Stimulated activated CD4-positive, alpha-beta T cell treated with anti-CD3 and anti-CD28 coated beads, TNF-alpha, amount 100 ng/mL, for 24 hours (primary cell): ENCODE measurements at places on chromosomes 2 and 18.

DNA sequence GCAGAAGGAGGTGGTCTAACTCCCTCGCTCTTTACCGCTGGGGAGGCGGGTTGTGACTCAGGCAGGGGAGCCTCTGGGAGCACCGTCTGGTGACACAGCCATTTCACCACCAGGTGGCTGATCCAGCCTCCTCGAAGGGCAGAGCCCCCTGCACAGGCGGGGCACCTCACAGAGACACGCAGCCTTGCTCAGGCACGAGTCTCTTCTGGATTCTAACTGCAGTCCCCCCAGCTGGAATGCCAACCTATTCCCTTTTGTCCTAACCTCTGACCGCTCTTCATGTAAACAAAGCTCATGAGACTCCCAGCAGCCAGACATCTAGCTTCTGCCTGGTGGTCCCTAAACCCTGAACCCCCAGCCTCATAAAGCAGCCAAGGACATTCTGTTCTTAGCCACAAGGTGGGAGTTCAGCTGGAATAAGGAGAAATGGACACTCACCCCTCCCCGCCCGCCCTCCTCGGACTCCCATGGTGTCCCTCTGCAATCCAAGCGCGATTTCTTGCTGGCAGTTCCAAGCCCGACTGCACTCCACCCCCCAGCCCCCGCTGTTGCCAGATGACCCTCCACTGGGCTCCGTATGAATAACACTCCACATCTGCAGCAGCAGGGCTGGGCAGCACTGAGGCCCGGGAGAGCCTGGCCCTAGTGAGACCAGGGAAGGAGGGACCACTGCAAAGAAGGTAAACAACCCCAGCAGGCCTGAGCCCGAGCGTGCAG lies 84.3 kb downstream of the TNS1 start:
- no peak for DNase-seq

DNA sequence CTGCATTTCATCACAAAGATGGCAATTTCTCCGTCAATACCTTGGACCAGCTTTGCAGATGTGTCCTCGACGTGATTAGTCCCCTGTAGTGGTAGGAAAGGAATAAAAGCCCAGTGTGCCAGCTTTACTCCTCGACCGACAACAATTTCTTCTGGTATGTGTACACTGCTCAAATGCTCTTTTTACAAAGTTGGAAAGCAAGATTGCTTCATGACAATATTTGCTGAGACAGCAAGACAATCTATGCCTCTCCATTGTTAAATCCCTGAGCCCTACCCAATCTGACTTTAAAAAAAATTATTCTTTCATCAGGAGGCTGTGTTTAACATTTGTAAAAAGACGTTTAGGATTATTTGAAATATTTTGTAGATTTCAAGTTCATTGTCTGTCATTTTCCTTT lies 27.6 kb upstream of the ZEB2 start:
- DNase-seq: no peak

- DNase-seq: no peak
Observed at GRCh38 chr2:176493226-176493825, 224.1 kb downstream of the MTX2 start.

- no peak for DNase-seq
Observed at GRCh38 chr2:229660391-229660790, 54.0 kb downstream of the DNER start.

DNA sequence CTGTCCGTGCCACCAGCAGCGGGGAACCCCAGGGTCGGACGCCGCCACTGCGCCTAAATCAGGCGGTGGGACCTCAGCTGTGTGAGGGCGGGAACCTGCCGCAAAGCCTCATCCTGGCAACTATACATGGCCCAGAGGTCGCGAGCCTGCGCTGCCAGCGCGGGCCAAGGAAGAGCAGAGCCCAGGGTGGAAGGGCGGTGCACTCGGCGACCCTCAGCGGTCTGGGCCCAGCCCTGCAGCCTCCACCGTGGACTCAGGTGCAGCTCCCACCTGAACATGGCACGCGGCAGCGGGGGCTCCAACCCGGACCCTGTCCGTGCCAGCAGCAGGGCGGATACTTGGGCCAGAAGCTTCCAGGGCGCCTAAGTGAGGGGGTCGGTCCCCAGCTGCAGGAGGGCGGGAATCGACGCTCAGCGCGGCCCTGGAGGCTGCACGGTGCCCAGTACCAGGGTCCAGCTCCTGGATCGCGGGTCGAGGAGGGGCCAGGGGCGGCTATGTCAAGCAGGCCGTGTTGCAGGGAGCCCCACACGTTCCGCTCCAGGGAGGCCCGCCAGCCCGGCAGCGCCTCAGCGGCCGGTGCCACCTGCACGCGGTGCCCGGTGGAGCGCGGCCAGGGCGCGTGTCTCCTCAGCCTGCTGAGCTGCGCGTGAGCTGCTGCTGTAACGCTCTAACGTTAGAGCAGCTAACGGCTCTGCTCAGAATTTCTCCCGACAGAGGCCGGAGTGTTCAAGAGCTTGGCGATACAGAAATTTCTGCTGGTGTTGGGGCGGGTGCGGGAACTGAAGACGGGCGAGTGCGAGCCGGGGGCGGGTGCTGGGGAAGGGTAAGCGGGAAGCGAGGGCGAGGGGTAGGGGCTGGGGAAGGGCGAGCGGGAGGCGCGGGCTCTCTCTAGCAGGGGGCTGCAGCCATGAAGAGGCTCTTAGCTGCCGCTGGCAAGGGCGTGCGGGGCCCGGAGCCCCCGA lies at the start of gene ANKRD30B:
Gene ANKRD30B, plus strand, starts transcription at position 660 of the 962 bp plus-strand sequence. Its CDS starts 248 bp downstream, at position 908.
- no peak for DNase-seq

DNA sequence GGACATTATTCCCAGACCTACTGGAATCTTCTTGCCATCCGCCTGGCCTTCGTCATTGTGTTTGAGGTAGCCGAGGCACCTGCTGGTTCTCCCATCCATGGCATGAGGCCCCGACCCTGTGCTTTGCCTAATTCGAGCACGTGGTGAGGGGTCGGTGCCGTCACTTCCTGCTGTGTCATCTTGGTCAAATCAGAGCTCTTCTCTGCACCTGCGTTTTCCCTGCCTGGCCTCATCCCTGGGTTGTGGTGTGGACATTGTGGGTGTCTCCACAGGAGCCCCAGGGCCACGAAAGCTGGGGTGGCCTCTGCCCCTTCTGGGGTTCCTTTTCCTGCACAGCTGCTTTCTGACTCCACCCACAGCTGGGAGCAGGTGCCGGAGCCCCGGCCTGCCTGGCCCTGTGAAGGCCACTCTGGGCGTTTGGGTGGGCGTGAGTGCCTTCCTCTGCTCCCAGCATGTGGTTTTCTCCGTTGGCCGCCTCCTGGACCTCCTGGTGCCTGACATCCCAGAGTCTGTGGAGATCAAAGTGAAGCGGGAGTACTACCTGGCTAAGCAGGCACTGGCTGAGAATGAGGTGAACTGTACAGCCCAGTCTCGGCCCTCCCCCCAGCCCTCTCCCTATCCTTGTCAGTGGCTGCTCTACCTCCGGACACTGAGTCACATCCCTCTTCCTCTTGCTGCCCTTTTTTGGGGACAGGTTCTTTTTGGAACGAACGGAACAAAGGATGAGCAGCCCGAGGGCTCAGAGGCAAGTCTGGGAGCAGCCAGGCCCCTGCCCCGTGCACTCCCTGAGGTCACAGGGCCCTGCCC lies 34.9 kb downstream of the ANO7 start:
- DNase-seq: no peak

GRCh38 chr2:201108341-201108740 lies 7.6 kb upstream of the CFLAR start:
- no peak for DNase-seq

DNA sequence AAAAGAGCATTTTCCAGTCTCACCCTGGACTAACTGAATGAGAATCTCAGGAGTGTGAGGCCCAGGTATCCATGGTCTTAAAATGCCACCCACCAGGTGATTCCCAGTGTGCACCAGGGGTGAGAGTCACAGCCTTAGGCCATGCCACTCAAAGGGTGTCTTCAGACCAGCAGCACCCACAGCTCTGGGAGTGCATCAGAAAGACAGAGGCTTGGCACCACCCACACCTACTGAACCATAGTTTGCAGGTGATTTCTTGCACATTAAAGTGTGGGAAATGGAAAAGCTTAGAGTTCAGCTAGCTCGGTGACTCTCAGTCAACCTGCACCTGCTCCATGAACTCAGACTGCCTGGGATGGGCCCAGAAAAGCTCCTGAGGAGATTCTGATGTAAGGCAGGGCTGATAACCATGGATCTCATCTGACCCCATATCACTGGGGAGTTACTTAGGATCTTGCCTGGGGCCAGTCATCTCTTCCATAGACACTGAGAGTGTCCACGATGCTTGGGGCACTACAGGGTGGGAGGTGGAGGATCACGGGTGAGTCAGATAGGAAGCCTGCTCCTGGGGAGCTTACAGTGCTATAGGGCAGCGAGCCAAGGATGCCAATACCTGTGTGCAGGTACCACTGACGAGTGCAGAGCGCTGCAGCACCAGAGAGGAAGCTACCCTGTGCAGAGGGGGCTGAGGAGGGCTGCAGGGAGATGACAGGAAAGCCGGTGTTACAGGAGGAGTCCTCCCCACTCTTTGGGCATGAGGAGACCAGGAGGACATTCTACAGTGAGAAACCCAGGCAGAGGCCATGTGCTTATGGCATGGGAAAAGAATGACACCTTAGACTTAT lies 4.6 kb downstream of the IL37 start:
- DNase-seq: no peak

DNA sequence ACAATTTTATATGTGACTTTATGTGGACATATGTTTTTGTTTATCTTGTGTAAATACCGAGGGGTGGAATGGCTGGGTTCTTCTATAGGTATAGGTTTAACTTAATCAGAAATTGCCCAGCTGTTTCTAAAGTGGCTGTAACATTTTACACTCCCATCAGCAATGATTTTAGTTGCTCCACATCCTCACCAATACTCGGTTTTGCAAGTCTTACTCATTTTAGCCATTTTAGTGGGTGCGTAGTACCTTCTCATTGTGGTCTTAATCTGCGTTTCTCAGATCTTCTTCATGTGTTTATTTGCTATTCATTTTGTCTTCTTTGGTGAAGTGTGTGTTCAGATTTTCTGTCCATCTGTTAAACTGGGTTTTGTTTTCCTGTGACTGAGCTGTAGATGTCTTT lies 95.4 kb upstream of the BCL2L11 start:
- no peak for DNase-seq

GRCh38 chr2:145483854-145484253 lies 963.9 kb upstream of the ZEB2 start:
- no peak for DNase-seq

GRCh38 chr2:105087273-105087672 lies 49.4 kb downstream of the MRPS9 start:
- DNase-seq: no peak
